ENCODE measurements at places on chromosomes 7 and 10. TPM values are rescaled to one million over a fixed set of nuclear protein-coding genes. Genes with fewer than 3 reads are reported as not detected.
A peak's percentile ranks its signal among the peaks of the same experiment; 100 is the strongest.

NME8 gene
- not detected for total RNA-seq

C7orf33 gene
- total RNA-seq: not detected

CUL2 gene
- total RNA-seq: 39.5 TPM

FAM25G gene
- not detected for total RNA-seq

DNA sequence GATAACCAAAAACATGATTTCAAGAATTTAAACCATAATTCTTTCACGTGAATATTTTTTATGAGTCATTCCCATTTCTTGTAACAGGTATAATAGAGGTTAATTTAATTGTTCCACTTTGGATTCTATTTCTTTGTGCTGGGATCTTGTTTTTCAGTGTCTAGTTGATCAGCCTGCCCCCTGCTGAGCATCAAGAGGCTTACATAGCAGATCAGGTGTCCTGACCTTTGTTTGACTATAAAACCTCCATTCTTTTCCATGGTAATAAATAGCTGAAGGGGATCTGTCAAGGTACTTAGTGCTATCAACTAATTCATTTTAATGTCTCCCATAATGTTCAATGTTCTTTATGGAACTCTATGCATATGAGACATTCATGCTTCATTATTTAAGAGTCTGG lies 4.9 kb downstream of the COL17A1 start:
- peaks cover 3% of the 10 kb centered on the region for H3K27me3 ChIP-seq
- H3K27ac ChIP-seq: no peak overlapping the region
- H3K36me3 ChIP-seq: no peaks in the 10 kb centered on the region
- no peaks in the 10 kb centered on the region for H3K4me1 ChIP-seq
- no peak overlapping the region for H3K4me3 ChIP-seq
- DNase-seq: peak; percentile 13

DNA sequence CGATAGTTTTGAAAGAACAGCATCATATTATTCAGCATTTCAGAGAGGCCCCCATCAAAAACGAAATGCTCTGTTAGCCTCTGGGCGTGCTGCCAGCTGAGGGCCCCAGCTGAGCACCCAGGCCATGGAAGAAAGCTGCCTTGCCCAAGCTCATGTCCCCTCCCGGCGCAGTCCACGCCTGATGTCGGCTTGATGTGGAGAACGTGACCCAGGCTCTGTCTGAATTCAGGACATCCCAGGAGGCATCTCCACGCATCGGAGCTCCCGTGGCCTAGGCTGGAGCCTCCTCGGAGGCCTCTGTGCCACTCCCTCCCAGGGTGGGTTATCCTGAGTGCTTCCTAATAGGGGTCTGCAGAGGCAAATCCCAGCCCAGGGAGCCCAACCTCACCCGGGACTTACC lies 218.3 kb upstream of the AKR1E2 start:
- DNase-seq: no peak
- peaks cover 3% of the 10 kb centered on the region for H3K27me3 ChIP-seq
- H3K27ac ChIP-seq: no peak overlapping the region
- no peaks in the 10 kb centered on the region for H3K36me3 ChIP-seq
- no peak overlapping the region for H3K4me3 ChIP-seq

DNA sequence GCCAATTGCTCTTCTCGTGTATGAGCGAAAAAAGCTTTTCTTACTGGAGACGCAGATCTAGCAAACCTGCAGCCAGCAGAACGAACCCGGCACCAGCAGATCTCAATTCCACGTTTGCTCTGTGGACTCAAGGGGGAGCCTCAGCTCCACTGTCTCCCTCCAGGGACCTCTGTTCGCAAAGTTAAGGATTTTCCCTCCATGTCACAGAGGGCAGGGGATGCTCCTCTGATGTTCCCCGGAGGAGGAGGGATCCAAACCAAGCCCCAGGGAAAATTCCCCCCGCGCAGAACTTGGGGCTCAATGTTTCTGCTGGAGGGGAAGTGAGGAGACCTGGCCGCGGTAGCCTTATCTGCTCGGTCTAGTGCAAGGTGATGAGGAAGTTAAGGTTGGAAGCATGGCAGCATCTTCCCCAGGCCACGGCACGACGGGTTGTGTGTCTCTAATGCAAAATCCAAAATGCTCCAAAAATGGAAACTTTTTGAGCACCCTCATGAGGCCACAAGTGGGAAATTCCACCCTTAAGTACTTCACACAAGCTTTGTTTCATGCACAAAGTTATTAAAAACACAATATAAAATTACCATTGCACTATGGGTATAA lies 9.0 kb downstream of the IQCE start:
- no peak overlapping the region for H3K27ac ChIP-seq
- no peaks in the 10 kb centered on the region for H3K36me3 ChIP-seq
- H3K27me3 ChIP-seq: no peaks in the 10 kb centered on the region
- H3K4me1 ChIP-seq: peaks cover 4% of the 10 kb centered on the region

GRCh38 chr7:88540012-88540411 lies 219.5 kb upstream of the ZNF804B start:
- no peaks in the 10 kb centered on the region for H3K36me3 ChIP-seq
- no peak for DNase-seq
- no peaks in the 10 kb centered on the region for H3K27me3 ChIP-seq
- H3K4me3 ChIP-seq: no peak overlapping the region
- H3K4me1 ChIP-seq: no peaks in the 10 kb centered on the region
- H3K27ac ChIP-seq: no peak overlapping the region

- H3K36me3 ChIP-seq: no peaks in the 10 kb centered on the region
- H3K4me3 ChIP-seq: no peak overlapping the region
- H3K27me3 ChIP-seq: no peaks in the 10 kb centered on the region
- H3K4me1 ChIP-seq: peaks cover 21% of the 10 kb centered on the region
- no peak overlapping the region for H3K27ac ChIP-seq
These were observed 40.1 kb upstream of the ZNRF2 start for GRCh38 chr7:30244340-30244739.

DNA sequence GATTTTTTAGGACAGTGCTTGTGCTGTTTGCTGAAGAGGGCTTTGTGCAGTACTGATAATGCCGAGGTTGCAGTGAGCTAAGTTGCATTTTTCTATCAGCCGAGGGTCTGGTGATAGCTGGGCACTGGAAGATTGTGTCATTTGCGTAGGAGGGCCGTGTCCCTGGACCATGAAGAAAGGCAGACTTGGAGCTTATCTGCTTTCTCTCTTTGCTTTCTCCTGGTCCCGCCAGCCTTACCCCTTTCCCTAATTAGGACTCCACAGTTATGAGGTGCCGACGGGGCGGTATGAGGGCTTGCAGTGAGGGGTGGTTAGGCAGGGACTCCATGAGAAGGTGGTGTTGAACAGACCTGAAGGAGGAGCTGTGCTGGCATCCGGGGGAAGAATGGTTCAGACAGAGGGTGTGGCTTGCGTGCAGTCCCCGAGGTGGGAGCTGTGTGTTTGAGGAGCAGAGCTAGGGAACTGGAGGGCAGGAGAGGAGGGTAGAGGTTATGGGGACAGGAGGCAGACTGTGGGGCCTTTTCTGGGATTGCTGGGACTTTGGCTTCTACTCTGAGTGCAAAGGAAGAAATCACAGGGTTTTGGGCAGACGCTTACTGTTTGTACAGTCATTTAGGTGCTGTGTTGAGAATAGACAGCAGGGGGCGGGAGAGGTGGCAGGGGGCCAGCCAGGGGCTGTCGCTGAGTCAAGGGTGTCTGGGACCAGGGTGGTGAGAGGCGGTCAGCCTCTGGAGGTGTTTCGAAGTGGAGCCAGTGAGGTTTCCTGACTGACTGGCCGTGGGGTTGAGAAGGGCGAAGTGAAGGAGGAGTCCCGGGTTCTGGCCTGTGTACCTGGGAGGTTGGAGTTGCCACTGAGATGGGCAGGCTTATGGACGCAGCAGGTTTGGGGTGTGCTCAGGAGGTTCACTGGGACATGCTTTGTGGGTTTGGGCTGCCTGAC lies 43.4 kb downstream of the PRF1 start:
- peaks cover 3% of the 10 kb centered on the region for H3K4me1 ChIP-seq
- H3K4me3 ChIP-seq: peak overlapping the region; percentile 68
- H3K27ac ChIP-seq: no peak overlapping the region
- no peaks in the 10 kb centered on the region for H3K36me3 ChIP-seq
- H3K27me3 ChIP-seq: no peaks in the 10 kb centered on the region

DNA sequence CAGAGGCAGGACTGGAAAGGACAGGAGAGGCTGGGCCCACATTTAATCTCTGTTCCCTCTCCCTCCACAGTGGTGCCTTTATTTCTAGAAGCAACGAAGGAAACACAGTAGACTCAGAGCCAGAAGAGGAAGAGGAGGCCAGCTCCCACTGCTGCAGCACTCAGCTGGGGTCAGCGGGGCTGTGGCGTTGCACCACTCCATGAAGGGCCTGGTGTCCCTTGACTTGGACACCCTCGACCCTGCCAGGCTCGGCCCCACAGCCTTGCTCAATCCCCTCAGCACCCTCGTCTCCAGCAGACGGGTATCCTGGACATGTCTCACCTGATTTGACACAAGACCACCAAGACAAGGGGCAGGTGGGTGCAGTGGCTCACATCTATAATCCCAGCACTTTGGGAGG lies 38.8 kb downstream of the PRKAG2 start:
- no peaks in the 10 kb centered on the region for H3K27me3 ChIP-seq
- no peaks in the 10 kb centered on the region for H3K36me3 ChIP-seq
- peaks cover 28% of the 10 kb centered on the region for H3K4me1 ChIP-seq
- H3K4me3 ChIP-seq: no peak overlapping the region

- no peaks in the 10 kb centered on the region for H3K27me3 ChIP-seq
- H3K4me1 ChIP-seq: peaks cover 40% of the 10 kb centered on the region
- DNase-seq: peak; percentile 81
- H3K27ac ChIP-seq: peak overlapping the region; percentile 65
- peaks cover 8% of the 10 kb centered on the region for H3K36me3 ChIP-seq
- peak overlapping the region; percentile 68 for H3K4me3 ChIP-seq
These were observed 6.0 kb downstream of the IL15RA start for GRCh38 chr10:5971315-5971832.

DNA sequence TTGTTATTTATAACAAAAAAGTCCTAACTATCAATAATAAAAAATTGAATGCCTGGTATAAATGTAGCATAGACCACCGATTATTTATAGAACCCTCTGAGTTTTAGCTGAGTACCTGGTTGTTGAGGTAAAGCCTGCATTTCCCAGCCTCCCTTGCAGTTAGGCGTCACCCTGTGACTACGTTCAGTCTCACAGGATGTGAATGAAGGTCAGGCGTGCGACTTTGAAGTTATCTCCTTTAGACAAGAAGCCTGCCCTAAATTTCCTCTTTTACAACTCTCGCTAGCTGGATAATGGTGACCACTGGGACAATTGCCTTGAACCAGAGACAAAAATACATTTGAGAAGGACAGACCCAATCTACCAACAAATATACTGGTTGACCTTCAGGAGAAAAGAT lies 67.5 kb upstream of the TES start:
- H3K36me3 ChIP-seq: no peaks in the 10 kb centered on the region
- no peak overlapping the region for H3K4me3 ChIP-seq
- H3K4me1 ChIP-seq: no peaks in the 10 kb centered on the region
- no peak overlapping the region for H3K27ac ChIP-seq
- H3K27me3 ChIP-seq: no peaks in the 10 kb centered on the region

DNA sequence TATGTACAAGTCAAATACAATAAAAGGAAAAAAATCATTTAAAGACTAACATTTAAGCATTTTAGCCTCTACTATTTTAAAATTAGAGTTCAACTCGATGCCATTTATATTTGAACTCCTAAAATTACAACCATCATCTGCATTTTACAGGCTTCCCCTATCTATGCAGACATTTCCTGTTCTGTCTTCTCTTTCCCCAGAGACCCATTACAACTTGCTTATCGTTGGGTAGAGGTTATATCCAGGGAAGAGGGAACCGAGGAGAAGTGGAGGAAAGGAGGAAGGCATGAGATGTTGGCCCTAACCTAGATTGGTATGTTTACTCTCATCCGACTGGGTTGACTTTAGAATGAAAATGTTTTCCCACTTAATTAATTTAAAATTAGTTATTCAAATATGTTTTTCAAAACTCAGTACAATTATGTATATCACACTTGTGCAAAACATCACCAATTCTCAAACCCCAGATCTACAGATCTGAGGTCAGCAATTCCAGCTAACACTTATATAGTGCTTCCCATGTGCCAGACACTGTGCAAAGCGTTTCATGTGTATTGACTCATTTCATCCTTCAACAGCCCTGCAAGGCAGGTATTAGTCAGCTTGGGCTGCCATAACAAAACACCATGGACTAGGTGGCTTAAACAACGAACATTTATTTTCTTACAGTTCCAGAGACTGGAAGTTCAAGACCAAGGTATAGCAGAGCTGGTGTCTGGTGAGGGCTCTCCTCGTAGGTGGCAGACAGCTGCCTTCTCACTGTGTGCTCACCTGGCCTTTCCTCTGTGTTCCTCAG lies 27.3 kb upstream of the HERPUD2 start:
- H3K36me3 ChIP-seq: no peaks in the 10 kb centered on the region
- H3K4me3 ChIP-seq: no peak overlapping the region
- peaks cover 6% of the 10 kb centered on the region for H3K4me1 ChIP-seq
- DNase-seq: no peak

DNA sequence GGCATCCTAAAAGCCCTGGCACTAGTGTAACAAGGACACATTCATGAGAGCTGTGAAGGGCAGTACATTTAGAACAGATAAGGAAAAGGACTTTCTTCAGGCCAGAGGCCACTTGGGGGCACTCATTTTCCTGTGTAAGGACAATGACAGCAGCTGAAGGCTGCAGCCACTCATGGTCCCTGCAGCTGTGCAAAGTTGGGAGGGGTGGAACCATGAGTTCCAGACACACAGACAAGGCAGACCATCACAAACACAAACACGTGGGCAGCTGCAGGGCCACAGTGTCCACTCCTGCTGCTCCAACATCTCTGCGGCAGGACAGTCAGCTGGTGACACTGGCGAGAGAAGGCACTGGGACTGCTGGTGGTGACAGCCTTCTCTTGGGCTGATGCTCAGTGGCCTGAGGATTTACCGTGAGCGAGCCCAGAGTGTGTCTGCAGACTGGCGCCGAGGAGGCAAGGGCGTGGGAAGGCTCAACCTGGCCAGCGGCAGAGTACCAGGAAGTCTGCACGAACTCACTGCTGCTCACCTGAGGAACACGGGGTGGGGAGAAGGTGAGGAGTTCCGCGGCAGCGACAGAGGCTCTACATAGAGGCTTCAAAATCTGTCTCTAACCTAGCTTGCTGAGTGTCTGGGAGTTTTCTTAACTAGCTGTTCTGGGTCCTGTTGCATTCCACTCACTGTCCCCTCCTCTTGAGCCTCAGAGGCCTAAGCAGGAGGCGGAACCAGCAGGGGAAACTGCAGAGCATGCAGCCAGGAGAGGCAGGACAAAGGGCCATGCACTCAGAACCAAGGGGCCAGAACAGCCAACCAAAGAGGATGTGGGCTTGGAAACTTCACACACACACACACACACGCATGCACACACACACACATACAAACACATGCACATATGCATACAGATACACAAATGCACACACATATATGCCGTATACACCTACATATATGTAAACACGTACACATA lies 76.5 kb upstream of the DDC start:
- no peak overlapping the region for H3K4me3 ChIP-seq
- no peak for DNase-seq
- peaks cover 2% of the 10 kb centered on the region for H3K27me3 ChIP-seq
- H3K36me3 ChIP-seq: no peaks in the 10 kb centered on the region

Data from CD4-positive, CD25-positive, alpha-beta regulatory T cell (primary cell).